ENCODE measurements at places on chromosomes 13 and 19.

GRCh38 chr19:48170817-48171347 is 402 bp downstream of the ZSWIM9 start:
- no peak for DNase-seq

- DNase-seq, result no peak
These were observed 63.3 kb downstream of the MCF2L start for GRCh38 chr13:113032291-113032690.

- no peak for DNase-seq
These were observed 159.8 kb downstream of the ENOX1 start for GRCh38 chr13:43626994-43627393.

GRCh38 chr19:51511353-51511752 is 9.8 kb upstream of the SIGLEC12 start:
- peak; percentile 26 for DNase-seq

GRCh38 chr19:12481781-12482508 is 2.7 kb downstream of the ZNF709 start:
- no peak for DNase-seq

GRCh38 chr13:90824032-90824431 is 523.5 kb upstream of the MIR17HG start:
- DNase-seq, result no peak

GRCh38 chr13:74187564-74187963 is 53.4 kb upstream of the KLF12 start:
- no peak for DNase-seq

DNA sequence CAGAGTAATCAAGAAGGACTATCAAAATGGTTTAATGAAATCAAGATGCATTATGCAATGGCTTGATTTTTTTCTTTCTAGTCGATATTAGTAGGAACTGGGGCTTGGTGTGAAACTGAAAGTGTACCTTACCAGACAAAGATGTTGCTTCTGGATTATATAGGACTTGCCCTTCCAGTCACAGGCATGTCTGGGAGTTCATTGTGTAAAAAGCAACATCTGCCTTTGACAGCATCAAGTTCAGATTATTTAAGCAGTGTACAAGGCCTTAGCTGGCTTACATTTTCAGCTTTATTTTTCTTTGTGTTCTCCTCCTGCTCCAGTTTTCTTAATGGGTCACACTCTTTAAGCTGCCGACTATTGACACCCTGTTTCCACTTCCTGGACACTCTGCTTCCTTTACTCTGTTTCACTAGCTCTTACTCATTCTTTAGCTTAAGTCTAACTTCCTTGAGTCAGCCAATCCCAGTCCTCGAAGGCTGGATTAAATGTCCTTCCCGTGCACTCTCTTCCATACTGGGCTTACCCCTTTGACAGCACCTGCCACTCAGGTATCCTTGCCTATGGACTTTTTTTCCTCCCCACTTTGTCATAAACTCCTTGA is 29.4 kb upstream of the OLFM4 start:
- no peak for DNase-seq

- DNase-seq, result no peak
These were observed 79.3 kb downstream of the CRYL1 start for GRCh38 chr13:20446405-20446804.

GRCh38 chr13:109712124-109712722 is 74.2 kb downstream of the IRS2 start:
- no peak for DNase-seq

DNA sequence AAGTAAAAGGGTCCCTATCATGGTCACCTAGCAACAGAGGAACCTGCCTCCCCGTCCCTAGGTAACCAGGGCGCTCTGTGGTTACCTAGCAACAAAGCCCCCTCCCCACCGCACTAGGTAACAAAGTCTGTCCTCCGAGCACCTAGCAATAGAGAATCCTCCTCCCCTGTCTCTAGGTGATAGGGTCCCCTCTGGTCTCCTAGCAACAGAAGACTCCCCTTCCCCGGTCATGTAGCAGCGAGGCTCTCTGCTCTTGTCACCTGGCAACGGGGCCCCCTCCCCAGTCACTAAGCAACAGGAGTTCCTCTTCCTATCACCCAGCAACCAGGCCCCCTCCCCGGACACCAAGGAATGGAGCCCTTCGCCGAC is 307 bp downstream of the JOSD2 start:
- no peak for DNase-seq

DNA sequence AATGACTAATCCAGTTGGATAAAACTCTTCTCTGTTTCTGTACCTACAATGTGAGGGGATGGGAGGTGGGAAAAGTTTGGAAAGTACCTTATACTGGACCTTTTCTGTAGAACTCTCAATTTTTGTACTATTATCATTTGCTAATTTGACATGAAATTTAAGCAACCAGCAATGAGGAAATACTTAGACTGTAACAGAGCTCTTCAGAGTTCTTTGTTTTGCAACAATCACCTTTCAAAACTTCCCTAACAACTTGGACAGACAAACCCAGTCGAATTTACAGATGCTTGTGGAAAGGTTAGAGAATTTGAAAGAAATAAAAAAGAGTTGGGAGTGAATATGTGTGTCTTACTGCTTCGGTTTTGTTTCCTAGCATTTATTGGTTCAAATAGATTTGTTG is 16.8 kb downstream of the KBTBD7 start:
- DNase-seq, result no peak

DNA sequence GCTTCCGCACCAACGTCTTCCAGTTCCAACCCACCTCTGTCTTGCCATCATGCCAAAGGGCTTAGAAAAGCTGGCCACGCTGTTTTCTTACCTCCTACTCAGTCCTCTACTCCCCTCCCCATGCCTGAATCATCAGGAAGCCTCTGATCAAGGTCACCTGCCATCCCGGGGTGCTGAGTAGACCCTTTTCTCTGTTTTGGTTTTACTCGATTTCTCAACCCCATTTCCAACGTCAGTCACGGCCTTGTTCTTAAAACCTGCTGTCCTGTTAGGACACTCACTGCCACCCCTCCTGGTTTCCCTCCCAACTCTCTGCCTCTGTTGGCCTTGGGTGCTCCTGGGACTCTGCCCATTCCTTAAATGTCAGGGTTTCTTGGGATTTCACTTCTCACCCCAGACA is 350.1 kb downstream of the FOXO1 start:
- DNase-seq, result peak; percentile 67

- peak; percentile 77 for DNase-seq
These were observed 105.6 kb downstream of the RAB20 start for GRCh38 chr13:110455941-110456340.

DNA sequence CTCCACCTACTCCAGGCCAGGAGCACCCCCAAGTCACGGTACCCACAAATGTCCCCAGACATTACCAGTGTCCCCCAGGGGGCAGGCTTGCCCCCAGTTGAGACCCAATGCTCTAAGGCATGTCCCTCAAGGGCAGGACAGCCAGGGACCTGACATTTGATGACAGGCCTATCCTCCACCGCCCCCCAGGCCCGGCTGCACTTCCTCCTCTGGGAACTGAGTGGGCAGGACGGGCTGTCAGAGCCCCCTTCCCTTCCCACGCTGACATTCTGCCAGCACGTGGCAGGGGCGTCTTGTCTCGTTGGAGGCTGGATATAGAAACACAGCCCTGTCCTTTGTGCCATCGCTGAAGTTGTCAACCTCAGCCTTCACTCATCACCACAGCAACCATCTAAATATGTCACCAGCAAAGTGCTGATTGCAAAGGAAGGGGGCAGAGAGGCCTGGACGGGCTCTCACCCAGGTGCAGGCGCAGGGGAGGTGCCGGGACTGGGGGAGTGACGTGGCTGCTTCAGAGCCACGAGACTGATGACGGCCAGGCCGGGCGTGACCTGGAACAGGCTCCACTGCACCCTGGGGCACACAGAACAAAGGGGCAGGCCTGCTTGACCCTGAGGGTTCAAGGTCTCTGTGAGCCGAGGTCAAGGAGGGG is 38.4 kb downstream of the GNG7 start:
- no peak for DNase-seq

- DNase-seq, result no peak
These were observed 9.6 kb downstream of the HSPBP1 start for GRCh38 chr19:55270172-55270942.

GRCh38 chr13:31986676-31987470 is 44.7 kb upstream of the FRY start:
- DNase-seq, result no peak

DNA sequence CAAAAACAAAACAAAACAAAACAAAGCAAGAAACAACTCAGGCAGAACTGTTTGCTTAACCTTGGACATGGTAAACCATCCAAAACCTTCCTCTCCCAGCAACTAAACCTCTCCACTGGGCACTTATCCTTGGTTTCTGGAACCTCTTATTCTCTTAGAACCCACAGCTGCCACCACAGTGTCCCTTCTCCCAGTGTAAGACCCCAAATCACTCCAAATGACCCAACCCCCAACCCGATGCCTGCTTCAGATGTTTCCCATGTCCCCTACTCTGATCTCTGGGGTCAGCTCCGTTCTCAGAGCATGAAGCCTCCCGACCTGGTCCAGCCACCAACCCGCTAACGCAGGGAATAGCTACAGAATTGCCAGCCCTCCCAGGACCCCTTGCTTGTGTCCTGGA is 972 bp downstream of the KLK2 start:
- DNase-seq, result no peak
